A172 (cell line): ENCODE measurements at places on chromosomes 5 and 9.
A peak's percentile ranks its signal among the peaks of the same experiment; 100 is the strongest.

- DNase-seq: no peak
Measured at GRCh38 chr9:34124099-34124498, 2.4 kb downstream of the DCAF12 start.

DNA sequence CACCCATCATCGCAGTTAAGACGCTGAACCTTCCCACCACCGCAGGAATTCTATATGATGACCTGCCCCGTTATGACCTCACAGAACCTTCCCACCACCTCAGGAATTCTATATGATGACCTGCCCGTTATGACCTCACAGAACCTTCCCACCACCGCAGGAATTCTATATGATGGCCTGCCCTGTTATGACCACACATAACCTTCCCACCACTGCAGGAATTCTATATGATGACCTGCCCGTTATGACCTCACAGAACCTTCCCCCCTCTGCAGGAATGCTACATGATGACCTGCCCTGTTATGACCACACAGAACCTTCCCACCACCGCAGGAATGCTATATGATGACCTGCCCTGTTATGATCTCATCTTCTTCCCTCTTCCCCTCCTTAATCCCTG lies 64.3 kb downstream of the IRX1 start:
- no peak for DNase-seq

- DNase-seq: no peak
Measured at GRCh38 chr9:124272118-124272517, 14.4 kb downstream of the NEK6 start.

- DNase-seq: peak; percentile 93
Measured at GRCh38 chr9:134055981-134056461, 11.8 kb downstream of the BRD3 start.

GRCh38 chr5:144273232-144274027 lies 102.8 kb downstream of the KCTD16 start:
- DNase-seq: no peak

- DNase-seq: no peak
Measured at GRCh38 chr9:25850803-25851202, 172.6 kb upstream of the TUSC1 start.

GRCh38 chr9:116269250-116269649 lies 115.7 kb downstream of the PAPPA start:
- DNase-seq: peak; percentile 36

- no peak for DNase-seq
Measured at GRCh38 chr9:15077946-15078729, 167.9 kb upstream of the FREM1 start.

DNA sequence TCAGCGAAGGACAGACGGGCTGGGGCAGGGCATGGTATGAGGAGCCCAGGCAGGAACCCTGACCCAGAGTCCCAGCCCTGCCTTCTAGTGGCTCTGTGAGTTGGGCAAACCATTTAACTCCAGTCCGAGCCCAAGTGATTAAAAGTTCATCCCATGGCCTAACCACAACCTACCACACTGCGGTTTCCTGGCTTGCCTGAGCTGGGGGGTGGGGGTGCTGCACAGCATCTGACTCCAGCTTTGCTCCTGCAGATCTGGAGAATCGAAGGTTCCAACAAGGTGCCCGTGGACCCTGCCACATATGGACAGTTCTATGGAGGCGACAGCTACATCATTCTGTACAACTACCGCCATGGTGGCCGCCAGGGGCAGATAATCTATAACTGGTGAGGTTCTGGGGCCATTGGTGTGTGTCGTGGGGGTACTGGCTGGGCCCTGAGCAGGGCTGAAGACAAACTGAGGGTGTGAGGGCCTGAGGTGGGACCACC lies 49.0 kb downstream of the STOM start:
- peak; percentile 76 for DNase-seq

DNA sequence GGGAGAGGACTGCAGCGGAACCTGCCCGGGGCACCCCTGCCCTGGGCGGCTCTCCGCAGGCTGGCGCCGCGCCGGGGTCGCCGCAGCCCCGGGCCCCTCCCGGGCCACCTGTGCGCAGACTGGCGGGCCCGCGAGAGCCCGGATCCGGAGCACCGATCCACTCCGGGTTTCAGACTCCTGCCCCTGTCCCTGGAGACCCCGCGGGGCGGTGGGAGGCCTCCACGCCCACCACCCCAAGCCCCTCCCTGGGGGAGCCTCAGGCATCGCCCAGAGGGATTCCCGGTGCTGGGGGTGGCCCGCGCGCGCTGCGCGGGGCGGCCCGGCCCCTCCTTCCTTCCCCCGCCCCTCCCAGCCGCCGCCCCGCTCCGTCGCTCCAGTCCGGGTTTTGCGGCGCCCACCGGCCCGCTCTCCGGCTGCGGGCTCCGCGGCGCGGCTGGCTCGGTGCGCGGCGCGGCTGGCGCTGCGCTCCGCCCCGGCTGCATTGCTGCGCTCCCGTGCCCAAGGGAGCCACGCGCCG lies at the start of gene UNC5A:
Gene UNC5A (plus strand): TSS at position 479 of the 517 bp plus-strand sequence. CDS start 192 bp downstream, outside the sequence.
- peak; percentile 31 for DNase-seq

GRCh38 chr9:28471261-28471660 lies 898.0 kb upstream of the C9orf72 start:
- no peak for DNase-seq

GRCh38 chr9:110846215-110846614 lies 177.6 kb downstream of the MUSK start:
- DNase-seq: no peak

- DNase-seq: no peak
Measured at GRCh38 chr5:160694896-160695295, 157.1 kb downstream of the ATP10B start.

GRCh38 chr5:501105-501830 lies 23.0 kb downstream of the SLC9A3 start:
- no peak for DNase-seq

- DNase-seq: no peak
Measured at GRCh38 chr9:8815931-8816330, 1016.4 kb upstream of the DMAC1 start.

- DNase-seq: no peak
Measured at GRCh38 chr5:76385540-76385939, 17.5 kb upstream of the IQGAP2 start.

DNA sequence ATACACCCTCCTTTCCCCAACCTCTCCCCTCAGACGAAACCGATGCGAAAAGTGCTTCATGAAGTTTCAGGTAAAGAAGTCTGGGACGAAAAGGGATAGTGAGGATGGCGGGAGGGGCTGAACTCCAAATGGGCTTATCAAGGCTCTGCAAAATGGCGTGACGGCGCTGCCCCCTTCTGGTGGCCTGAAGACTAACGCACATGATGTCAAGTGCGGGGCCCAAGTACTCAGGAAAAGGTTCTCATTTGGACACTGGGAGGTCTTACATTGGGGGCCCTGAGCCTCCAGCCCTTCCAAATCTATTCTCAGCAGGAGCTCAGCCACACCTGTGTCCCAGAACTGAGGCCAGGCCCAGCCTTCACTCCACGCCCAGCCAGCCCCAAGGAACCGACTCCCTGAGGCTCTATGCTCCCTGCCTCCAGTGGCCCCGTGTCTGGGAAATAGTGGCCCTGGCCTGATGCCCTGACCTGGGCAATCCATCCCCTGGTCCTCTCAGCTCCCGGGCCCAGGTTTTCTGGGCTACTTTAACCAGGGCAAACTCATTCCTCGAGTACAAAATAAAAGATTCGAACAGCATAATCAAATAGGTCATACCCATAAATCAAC lies 119.9 kb downstream of the KCNIP1 start:
- DNase-seq: peak; percentile 70

DNA sequence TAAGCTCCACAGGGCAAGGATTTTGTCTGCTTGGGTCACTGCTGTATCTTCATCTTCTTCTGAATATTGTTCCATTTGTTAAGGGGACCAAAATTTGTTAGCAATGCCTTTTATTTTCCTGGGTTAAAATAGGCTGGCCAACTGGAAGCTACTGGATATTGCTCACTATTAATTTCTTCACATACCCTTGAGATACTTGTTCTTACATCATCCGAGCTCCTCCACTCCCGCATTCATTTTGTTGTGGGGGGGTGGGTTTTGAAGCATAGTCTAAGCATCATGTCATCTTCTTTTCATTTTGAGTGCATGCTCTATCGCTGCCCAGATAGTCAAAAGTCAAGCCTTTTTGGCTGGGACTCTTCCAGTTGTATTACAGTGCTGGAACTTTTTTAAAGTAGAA lies 42.5 kb upstream of the PIK3R1 start:
- DNase-seq: no peak

DNA sequence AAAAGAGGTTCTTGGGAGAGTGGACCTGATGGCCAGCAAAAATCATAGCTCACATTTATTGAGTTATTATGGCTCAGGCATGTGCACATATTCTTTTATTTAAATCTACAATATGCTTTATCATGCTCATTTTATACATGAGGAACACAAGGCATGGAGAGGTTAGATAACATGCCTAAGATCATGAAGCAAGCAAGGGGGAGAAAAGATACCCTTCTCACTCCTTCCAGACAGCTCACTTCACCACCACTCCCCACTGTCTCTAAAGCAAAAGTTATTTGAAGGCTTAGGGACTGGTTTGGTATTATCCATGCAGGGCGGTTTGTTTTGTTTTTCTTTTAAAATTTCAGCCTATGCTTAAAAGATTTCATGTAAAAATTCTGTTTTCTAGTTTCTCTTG lies 59.0 kb upstream of the PDE8B start:
- DNase-seq: no peak

- no peak for DNase-seq
Measured at GRCh38 chr5:172841256-172841655, 7.2 kb downstream of the ERGIC1 start.
